ENCODE measurements at places on chromosomes 5 and 9.

DNA sequence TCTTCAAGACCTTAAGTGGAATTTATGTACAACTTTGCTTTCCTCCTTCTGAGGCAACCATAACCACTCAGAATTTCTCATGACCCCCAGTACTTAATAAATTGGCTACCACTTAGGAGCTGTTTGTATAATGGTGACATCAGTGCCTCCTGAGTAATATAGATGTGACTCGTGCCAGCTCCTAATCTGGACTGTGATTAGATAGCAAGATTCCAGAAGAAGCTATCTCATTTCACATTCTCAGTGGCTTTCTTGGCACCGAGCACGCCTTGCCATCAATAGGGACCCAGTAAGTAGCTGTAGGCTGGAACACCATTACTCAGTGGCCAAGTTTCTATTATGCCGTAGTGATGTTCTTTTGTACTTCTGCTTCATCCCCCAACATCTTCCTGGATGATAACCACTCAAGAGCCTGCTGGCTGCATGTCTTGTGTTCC, 228.8 kb downstream of the CD180 start:
- no peak for DNase-seq

DNA sequence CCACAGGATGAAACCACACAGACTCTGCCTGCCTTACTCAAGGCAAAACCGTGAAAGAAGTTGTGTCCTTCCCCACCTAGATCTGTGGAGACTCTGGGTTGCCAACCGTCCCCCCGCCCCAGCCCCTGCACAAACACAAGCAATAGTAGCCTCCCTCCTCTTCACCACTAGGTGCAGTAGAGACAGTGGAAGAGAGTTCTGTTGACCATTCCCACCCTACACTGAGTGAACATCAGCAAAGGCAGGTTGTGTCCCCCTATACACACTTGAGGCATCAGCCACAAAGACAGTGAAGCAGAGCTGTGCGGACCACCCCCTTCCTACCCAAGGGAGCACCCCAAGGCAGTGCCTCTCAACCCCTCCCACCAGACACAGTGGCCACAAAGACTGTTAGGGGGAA, 223.7 kb upstream of the NFIL3 start:
- no peak for DNase-seq

DNA sequence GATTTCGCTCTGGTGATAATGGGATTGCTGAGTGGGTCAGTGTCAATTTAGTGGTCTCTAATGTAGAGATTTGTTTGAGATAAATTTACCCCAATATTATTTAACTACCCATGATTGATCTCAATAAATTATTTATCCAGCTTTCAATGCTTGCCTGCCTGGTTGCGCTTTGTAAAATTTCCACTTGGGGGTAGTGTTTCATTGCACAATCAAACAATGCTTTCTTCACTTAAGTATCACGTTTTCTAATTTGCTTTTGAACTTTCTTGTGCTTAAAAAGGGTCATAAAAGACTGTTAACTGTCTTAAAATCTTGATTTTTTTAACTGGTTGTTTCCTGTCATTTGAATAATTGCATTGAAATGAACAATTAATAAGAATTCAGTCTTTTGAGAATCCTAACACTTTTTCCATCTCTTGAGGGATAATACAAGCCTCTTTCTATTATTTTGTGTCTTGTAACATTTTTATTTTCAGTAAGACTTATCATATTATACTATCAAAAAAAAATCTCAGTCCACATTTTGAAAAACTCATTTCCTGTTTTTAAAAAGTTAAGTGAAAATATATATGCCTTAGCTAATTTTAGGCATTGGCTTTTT, 18.7 kb downstream of the HSD17B4 start:
- no peak for DNase-seq

- no peak for DNase-seq
Observed at GRCh38 chr5:177041936-177042335, 19.4 kb downstream of the ZNF346 start.

DNA sequence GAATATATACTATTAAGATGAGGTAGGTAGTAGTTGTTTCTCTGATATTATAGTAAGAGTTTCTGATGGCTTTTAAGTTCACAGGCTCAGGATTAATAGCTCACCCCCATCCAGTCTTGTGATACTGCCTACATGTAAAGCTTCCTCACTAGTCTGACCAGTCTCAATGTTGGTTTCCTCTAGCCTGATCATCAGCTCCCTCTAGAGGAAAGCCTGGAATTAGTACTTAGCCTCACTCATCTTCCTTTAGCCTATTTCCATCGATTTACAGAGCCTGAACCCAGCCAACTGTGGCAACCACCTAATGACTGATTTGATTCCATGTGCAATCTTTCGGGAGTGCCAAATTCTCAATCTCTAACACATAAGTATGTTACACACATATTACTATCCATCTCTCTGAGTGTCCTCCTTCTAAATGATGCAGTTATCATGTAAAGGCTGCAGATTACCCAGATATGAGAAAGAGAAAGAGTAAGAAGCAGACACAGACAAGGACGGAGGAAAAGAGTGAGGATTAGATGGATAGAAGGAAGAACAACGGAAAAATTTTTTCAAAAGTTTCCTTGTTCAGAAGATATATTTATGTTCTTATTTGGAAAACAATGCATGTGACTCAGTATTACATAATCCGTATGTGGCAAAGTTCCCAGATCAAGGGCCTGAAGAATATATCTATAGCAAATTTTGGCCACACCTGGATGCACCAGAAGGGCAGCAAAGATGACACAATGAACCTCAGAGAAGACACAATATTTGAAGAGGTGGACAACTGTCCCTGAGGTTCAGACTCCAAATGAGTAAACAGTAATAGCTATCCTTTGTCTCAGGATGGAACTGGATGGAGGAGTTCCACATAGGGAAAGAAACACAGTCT, 333.7 kb downstream of the ELAVL2 start:
- DNase-seq = peak; percentile 11

- no peak for DNase-seq
Observed at GRCh38 chr9:98780059-98780749, 16.2 kb downstream of the ANKS6 start.

- DNase-seq = no peak
Observed at GRCh38 chr5:71939452-71940230, 167.6 kb upstream of the MAP1B start.
